ENCODE measurements at places on chromosomes 12 and 14.
A peak's percentile ranks its signal among the peaks of the same experiment; 100 is the strongest.

DNA sequence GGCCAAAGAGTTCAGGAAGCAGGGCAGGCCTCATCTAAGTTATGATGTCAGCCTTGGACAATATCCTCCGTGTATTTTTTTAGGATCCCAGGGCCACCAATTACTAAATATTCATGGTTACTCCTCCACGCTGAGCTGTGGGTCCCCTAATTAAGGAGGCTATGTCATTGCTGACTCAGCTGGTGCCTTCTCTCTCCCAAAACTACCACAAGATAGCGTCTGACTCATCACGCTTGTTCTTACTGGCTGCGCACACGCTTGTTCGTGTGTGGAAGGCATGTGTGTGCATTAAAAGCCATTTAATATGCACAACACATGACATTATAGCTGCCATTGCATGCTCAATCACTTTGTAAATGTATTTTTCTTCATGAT lies 78.3 kb downstream of the GSC start:
- DNase-seq = no peak

DNA sequence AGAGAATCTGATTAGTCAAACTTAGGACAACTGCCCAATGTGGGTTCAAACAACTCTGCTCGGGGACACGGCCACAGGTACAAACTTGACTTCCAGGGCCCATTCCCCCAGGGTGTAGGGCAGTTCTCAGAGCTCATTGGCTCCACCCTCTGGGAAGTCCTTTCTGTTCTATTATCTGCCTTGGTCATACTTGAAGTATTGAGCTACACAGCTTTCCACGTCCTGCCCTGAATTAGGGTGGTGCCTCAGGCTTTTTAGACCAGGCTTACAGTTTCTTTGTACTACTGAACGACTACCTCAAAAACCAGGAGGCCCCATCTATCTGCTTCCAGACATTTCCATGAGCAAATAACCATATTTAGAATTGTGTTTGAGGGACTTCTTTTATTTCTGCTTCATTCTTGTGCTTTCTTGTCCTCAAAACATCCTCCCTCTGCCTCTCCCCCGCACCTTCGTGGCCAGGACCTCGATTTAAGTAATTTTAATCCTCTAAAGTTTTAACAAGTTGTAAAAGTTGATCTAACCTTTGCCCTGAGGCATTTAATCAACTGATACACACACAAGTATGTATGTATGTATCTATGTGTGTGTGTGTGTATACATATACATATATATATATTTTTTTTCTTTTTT lies 281.7 kb upstream of the AMIGO2 start:
- peak; percentile 39 for DNase-seq

GRCh38 chr12:96220902-96221301 lies 26.7 kb downstream of the ELK3 start:
- DNase-seq = no peak

DNA sequence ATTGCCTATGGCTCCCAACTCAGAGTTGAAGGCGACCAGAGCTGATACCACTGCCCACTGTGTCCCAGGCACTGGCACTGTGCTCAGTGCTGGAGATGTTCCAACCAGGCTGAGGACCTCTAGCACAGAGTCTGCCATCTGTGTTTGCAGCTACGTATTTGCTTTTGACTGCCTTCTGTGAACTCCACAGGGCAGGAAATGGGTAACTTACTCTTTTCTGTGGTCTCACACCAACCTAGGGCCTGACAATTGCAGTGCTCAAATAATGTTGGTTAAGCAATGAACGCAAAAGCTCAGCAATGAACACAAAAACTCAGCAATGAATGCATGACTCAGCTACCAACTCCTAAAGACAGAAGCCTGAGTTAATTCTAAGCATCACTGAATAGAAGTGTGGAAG lies 202.8 kb downstream of the NUAK1 start:
- no peak for DNase-seq

- DNase-seq = no peak
Measured at GRCh38 chr12:130133851-130134562, 28.3 kb upstream of the FZD10 start.

DNA sequence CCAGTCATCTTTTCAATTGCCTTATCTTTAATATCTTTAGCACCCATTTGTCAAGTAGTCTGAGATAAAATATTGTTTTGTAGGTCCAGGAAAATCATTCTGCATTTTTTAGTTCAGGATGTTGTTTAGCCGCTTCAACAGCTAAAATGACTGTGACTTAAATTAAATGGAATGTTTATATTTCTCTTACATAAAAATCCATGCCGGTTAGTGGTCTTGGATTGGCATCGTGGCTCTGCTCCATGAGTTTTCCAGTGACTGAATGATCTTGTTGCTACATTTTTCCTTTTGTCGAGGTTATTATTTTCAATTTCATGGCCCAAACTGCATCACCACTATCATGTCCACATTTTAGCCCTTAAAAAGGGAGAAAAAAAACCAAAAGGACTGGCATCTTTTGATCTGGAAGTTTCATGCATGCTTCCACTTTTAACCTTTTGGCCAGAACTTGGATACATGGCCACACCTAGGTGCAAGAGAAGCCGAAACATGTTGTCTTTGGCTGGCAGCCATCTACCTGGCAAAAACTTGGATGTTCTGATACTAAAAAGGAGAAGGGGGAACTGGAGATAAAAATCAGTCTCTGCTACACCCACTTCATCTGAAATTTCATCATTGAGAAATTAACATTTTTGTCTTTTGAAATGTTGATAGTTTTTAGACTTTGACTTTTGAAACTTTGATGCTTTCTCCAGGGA lies 142.4 kb downstream of the OTOGL start:
- no peak for DNase-seq

DNA sequence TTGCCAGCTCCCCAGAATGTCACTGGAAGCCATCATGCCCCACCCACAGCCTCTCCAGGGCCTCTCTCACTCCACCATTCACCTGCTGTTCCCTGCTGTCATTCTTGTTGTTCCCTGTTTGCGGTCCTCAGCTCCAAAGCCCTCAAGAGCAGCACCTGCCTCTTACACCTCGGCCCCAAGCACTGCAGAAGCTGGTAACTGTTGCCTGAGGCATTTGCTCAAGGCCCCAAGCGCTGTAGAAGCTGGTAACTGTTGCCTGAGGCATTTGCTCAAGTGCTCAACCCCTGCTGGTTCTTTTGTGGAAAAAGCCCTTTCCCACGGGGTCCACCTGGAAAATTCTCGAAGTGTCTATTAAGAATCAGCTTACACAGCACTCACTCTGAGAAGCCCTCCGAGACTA lies 78.0 kb downstream of the ARL6IP4 start:
- no peak for DNase-seq

DNA sequence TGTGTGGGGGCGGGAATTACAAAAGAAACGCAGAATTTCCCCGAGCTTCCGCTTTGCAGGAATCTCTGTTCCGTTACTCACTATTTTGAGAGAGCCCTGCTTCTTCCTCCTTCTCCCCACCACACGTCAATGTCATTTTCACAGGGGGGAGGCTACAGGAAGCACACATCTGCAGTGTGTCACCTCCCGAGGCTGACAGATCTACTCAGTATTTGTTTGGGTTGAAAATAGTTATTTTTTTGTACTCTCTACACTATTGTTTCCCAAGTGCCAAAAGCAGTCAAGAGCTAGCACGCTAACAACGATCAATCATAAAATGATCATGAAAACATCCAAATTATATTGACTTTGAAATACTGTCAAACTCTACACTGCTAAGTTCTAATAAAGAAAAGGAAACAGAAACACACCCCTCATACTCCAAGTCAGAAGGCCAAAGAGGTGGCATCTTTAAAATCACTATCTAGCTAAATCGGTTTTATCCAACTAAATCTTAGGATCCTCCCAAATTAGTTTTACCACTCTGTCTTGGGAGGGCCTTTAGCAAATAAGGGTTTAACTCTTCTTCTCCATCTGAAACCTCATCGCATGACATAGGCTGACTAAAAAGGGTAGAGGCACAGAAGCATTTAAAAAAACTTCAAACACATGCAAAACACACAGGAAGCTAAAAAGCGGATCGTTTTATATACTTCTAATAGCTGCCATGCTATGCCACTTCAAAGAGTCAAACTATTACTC lies 51.8 kb downstream of the FOXN3 start:
- peak; percentile 60 for DNase-seq

DNA sequence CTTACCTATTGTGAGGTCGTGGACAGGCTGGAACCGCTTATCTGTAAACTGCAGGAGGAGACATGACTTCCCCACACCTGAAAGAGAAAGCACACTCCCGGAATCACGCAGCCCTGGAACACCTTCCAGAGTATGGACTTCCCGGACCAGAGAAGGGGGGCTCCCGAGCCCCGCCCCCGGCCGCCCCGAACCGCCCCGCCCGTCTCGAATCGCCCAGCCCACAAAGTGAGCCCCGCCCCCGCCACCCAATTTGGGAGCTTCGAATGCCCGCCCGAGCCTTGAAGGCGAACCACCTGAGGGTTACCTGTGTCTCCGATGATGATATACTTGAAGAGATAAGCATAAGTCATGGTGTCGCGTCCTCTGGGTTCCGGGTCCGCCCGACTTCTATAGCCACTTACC lies 235 bp downstream of the RAB2B start:
- DNase-seq = peak; percentile 70

- no peak for DNase-seq
Measured at GRCh38 chr14:21231020-21231652, 38.1 kb downstream of the HNRNPC start.

DNA sequence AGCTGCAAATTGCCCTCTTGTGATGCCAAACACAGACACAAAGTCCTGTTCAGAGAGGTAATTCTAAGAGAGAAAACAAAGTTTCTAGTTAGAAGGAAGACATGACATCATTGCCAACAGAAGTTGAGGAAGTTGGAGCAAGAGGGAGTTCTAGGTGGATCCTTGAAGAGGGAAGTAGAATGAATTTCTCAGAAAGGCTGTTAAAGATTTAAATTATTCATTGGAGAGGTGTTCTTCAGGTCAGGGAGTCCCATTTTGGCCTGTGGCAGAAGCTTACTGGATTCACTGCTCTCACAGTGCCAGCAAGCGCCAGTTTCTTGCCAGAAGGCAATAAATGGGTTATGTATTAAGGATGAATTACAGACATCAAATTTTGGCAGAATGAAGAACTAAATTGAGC lies 15.3 kb downstream of the TSFM start:
- no peak for DNase-seq

DNA sequence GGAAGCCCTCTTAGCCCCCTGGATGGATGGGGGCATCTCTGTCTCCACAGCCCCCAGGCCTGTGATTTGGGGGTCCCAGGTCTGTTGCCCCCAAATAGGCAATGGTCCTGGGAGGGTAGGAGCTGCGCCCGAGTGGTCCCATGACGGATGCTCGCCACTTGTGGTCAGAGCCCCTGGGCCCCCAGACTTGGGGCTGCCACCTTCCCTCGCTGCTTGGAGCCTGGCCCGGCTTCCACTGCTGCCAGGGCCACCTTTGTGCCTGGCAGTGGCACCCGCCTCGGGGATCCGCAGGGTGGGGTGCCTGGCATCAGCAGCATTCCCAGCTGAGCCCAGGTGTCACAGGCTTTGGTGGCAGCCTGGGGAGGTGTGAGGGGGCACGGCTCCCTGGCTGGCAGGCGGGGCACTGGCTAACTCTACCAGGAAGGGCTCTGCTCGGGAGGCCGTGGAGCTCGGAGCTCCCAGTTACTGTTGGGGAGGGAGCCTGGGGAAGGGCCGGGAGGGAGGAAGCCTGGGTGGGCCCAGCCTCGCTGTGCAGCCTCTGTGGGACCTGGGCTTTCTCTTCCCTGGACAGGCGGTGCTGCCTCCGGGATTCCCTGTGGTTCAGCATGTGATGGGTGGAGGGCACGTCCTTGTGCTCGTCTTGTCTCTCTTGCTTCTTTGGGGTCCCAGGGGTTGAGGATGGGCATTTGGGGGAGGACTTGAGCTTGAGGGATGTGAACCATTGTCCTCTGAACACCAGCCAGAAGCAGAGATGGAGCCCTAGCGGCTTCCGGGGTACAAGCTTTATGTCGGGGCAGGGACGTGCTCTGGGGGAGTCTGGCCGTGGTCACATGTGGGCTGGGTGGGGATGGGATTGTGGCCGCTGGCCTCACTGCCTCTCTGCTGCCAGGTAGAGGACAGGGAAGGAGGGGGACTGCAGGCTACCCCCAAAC lies 5.4 kb downstream of the KIF26A start:
- DNase-seq = no peak

DNA sequence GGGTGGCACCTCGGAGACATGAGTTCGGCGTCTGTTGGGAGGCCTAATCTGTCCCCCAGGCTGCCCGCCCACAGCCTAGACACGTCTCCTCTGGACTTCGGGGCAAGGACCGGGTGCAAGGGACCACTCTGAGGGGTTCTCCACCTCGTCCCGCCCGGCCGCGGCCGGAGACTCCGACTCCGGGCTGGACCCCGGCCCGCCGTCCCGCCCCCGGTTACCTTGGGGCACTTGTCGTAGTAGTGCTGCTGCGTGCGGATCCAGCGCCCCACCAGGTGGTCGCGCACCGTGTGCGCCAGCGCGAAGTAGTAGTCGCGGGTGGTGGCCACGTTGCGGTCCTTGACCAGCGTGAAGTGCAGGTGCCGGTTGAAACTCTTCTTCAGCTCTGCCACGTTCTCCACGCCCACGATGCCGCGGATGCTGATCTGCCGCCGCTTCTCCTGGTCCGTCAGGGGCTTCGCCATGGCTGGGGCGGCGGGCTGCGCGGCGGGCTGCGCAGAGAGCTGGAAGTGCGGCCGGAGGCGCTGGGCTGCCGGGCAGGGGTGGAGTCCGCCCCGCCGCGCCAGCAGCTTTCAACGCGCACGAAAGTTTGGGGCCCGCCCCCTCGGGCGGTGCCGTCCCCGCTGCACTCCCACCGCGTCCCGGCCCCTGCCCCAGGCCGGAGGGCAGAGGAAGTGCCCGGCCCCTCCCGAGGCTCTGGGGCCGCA lies at the start of gene PYGL:
PYGL (minus strand) TSS at position 541 of the 704 bp plus-strand sequence; CDS start at position 461, 80 bp downstream.
- peak; percentile 19 for DNase-seq

DNA sequence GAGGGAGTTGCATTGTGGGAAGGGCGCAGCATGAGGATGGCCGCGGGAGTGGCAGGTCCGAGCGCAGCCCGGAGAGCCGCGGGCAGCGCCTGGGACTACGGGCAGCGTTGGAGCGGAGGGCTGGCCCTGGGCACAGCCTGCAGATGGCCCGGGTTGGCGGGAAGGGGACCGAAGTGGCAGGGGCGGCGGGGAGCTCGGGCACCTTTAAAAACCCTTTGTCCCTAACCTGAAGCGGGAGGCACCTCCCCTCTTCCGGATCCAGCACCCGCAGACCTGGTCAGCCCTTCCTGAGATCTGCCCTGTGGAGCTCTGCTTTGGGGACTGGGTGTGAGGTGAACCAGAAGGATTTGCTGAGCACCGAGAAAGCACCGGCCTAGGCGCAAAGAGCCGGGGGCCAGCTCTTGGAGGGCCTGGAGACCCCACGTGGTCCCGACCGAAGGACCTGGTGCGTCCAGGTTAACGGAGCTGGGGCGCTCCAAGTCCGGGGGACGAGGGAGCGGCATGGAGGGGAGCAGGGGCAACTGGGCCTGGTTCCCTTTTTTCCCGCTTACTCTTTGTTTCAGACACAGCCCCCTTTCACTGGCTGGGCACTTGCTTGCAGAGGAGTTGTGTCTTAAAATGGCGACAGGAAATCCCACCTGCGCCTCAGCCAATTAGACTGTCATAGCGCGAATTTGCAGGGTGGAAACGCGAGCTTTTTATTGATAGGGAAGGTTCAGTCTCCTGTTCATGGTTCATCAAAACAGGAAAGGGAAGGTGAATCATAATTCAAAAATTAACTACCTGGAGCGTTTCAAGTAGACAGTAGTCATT lies 792 bp upstream of the SLC38A1 start:
- peak; percentile 63 for DNase-seq

GRCh38 chr14:100841066-100841760 lies 15.3 kb downstream of the MEG3 start:
- no peak for DNase-seq

GRCh38 chr14:87869619-87870583 lies 123.1 kb downstream of the GALC start:
- no peak for DNase-seq

All from stimulated activated CD8-positive, alpha-beta memory T cell treated with anti-CD3 and anti-CD28 coated beads, Interleukin-7, amount 100 ng/mL, for 4 hours (primary cell).